ENCODE measurements at places on chromosomes 3 and 15.

DNA sequence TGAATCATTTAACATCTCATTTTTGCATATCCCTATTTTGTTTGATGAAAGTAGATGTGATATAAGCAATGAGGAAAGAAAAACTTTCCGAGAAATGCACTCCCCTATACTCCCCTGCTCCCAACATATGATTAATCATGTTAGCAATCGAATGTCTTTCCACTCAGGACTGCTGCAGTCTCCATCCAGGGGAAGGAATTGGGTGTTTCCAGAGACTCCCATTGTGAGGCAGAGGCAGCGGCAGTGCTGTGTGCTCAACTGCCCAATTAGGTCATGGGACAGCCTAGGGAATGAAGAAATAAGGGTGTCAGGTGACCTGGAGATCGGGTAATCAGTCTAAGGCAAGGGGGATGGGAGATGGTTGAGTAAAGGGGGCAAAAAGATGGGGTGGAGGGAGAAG lies 268.6 kb upstream of the MEIS2 start:
- DNase-seq: no peak

DNA sequence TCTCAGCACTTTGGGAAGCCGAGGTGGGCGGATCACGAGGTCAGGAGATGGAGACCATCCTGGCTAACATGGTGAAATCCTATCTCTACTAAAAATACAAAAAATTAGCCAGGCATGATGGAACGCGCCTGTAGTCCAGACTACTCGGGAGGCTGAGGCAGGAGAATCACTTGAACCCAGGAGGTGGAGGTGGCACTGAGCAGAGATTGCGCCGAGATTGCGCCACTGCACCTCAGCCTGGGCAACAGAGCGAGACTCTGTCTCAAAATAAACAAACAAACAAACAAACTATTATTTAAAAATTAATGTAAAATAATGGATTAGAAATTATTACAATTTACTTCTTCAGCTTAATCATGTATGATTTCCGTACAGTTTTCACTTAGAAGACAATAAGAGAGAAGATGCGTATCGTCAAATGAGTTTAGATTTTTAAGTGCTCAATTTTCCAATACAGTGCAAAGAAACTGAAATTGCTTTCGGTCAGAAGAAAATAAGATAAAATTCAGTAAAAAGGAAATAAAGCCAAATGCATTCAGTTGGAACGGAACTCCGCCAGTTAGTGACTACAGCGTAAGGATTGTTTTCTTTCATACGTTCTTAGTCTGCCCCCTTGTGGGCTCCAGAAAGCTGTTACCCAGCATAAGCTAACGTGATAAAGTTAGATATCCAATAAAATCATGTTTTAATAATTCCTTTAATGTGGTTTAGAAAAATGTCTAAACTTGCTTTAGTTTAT lies 24.8 kb downstream of the AADAC start:
- no peak for DNase-seq

DNA sequence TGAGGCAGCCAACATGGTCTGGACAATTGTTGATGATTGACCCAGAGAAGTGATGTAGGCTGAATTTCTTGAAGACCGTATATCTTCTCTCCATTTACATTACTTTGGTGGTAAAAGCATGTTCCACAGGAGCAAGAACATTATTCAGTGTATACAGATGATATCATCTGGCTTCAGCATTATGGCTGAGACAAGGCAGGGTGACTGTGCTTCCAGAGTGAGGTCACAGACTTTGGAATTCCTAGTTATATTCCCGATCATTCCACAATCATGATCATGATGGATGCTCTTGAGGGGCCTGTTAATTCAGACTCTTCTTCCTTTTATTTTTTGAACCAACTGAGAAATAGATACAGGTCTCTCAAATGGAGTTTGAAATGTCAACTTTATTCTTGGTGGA lies 19.0 kb downstream of the PLS1 start:
- DNase-seq: no peak

GRCh38 chr15:68582864-68583263 lies 4.1 kb downstream of the CORO2B start:
- no peak for DNase-seq

DNA sequence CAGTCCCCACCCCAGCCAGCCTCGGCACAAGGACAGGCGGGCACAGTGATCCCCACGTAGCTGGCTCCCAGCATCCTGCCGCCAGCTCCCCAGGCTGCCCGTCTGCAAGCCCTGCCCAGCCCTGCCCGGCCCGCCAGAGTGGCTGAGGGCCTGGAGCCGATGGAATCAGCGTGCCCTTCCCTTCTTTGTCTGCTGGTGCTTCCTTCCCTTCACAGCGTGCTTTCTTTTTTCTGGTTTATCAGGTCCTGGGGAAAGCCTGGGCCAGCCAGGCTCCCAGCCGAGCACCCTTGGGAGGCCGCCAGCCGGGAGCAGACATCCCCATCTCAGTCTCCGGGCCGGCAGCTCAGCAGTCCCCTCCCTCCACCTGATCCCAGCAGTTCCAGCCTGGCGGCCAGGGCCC lies 54.7 kb upstream of the SMAD6 start:
- DNase-seq: no peak

DNA sequence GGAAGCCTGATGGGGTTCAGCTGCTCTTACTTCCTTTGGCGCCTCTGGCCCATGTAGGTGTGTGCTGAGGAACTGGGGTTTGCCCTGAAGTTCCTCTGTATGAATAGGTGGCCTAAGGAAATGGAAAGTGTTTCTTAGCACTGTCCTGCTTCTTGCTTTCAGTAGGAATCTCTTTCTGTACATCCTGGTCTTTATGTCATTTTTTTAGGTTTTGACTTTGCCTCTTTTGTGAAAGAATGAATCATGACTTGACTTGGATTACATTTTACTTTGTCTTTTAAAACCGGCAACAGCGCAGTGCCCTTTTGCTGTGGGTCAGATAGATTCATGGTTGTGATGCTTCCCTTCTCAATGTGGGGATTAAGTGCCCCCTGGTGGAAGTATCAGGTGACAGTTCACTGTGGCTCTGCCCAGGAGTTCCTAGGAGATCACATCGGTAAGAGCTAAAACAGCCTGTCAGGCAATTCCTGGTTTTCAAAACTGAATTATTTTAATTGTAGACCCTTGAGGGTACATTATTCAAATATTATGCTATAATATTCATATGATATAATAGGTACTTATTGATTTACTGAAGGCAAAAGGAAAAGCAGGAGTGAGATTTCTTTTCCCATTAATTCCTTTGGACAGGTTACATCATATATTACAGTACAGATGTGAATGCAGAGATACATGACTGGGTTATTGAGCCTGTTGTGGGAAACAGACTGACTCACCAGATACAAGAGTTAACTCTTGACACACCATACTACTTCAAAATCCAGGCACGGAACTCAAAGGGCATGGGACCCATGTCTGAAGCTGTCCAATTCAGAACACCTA lies 95.4 kb downstream of the HCN4 start:
- DNase-seq: peak; percentile 2

DNA sequence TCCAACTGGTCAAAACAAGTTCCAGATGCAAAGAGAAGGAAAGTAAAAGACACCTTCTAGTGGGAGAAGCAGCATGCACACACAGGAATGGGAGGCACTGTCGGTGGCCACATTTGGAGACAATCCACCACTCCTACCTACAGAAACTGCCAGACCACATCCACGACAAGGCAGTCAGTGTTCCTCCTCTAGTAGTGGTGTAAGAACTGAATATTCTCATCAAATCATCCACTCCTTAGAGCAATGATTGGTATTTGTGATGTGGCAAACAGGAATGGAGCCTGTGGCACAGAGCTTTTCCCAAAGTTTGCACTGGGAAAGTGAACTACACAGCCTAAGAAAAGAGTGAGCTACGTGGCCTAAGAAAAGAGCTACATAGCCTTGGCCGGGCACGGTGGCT lies 5.1 kb upstream of the SPINT1 start:
- DNase-seq: no peak
